Pulmonary artery endothelial cell (primary cell): ENCODE measurements at places on chromosomes 2 and 18.

GRCh38 chr2:20797096-20797495 is 25.8 kb downstream of the LDAH start:
- no peak for DNase-seq

GRCh38 chr2:66679442-66679841 is 244.5 kb downstream of the MEIS1 start:
- no peak for DNase-seq

DNA sequence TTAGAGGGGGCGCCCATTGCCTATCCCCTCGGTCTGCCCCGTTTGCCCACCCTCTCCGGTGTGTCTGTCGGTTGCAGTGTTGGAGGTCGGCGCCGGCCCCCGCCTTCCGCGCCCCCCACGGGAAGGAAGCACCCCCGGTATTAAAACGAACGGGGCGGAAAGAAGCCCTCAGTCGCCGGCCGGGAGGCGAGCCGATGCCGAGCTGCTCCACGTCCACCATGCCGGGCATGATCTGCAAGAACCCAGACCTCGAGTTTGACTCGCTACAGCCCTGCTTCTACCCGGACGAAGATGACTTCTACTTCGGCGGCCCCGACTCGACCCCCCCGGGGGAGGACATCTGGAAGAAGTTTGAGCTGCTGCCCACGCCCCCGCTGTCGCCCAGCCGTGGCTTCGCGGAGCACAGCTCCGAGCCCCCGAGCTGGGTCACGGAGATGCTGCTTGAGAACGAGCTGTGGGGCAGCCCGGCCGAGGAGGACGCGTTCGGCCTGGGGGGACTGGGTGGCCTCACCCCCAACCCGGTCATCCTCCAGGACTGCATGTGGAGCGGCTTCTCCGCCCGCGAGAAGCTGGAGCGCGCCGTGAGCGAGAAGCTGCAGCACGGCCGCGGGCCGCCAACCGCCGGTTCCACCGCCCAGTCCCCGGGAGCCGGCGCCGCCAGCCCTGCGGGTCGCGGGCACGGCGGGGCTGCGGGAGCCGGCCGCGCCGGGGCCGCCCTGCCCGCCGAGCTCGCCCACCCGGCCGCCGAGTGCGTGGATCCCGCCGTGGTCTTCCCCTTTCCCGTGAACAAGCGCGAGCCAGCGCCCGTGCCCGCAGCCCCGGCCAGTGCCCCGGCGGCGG is 1.7 kb downstream of the MYCN start:
- DNase-seq, result no peak

GRCh38 chr2:239376942-239377531 is 23.8 kb downstream of the HDAC4 start:
- no peak for DNase-seq

DNA sequence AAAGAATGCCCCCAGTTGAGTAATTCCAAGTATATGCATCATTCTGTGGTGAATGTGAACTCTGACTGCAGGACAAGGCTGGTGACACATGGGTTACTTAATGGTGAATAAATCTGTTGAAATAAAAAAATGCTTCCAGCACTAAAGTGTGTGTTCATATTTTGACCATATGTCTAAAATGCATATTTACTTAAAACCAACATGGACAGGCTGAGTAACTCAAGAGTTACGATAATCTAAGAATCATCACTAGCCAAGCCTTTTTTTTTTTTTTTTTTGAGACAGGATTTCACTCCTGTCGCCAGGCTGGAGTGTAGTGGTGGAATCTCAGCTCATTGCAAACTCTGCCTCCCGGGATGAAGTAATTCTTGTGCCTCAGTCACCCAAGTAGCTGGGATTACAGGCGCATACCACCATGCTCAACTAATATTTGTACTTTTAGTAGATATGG is 47.1 kb upstream of the CCBE1 start:
- DNase-seq, result no peak

- DNase-seq, result no peak
These were observed 26.6 kb upstream of the NOSTRIN start for GRCh38 chr2:168775837-168776236.

DNA sequence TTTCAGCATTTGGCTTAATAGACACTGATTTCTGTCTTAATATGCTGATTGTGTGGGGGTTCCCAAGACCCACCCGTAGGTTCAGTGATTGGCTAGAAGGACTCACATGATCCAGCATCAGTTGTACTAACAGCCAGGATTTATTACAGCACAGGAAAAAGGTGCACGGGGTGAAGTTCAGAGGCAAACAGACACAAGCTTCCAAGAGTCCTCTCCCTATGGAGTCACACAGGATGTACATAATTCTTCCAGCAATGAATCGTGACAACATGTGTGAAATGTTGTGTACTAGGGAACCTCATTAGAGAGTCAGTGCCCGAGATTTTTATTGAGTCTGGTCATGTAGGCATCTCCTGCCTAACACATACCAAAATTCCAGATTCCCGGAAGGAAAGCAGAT is 52.8 kb downstream of the GALNT1 start:
- DNase-seq, result no peak
